HuH-7 (cell line): ENCODE measurements at places on chromosomes 11 and 22.

GRCh38 chr11:15972838-15973237, 383.5 kb downstream of the SOX6 start:
- no peak for DNase-seq

GRCh38 chr11:26974069-26974783, 19.7 kb upstream of the FIBIN start:
- no peak for DNase-seq

DNA sequence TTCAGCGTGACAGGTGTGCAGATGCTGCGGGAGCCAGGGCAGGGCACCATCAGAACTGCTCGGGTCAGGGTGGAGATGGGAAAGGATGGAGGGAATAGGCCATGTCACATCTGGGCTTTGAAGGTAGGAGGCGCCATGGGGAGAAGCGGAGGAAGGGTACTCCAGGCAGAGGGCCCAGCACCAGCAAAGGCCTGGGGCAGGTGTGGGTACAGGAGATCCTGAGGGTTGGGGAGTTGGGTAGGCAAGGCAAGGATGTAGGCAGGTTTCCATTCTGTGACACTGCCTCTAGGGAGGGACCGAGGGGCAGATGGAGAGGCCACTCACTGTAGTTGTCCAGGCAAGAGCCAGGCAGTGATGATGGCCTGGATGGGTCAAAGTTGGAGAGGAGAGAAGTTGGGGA, 8.5 kb downstream of the EMID1 start:
- no peak for DNase-seq

- DNase-seq, result no peak
Measured at GRCh38 chr11:132062541-132062940, 692.1 kb downstream of the NTM start.

DNA sequence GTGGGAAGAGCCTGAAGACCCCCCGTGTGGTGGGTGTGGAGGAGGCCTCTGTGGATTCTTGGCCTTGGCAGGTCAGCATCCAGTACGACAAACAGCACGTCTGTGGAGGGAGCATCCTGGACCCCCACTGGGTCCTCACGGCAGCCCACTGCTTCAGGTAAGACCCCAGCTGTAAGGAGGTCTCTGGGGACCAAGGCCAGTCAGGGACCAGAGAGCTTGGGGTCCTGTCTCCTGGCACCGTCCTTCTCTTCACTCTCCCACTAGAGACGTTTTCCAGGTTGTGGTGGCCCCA, 24.9 kb upstream of the SMIM35 start:
- no peak for DNase-seq

- DNase-seq, result no peak
Measured at GRCh38 chr22:28977060-28977459, 84.6 kb downstream of the C22orf31 start.

DNA sequence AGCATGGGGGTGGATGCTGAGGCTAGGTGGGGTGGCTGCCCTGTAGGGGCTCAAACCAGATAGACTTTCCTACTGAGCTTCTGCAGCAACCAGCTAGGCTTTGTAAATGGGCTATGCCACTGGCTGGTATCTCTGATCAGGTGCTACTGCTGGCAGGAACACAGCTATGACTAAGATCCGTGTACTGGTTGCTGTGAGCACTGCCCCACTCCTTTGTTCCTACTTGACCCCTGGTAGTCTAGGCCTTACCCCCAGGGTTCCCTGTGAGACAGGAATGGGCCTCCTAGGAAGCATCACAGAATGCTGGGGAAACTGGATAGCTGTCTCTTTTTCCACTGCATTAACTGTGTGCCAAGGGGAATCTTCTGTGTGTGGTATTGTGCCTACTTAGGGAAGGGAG, 58.4 kb upstream of the GAB2 start:
- DNase-seq, result no peak

GRCh38 chr22:49994361-49995040, 18.1 kb downstream of the IL17REL start:
- DNase-seq, result no peak

DNA sequence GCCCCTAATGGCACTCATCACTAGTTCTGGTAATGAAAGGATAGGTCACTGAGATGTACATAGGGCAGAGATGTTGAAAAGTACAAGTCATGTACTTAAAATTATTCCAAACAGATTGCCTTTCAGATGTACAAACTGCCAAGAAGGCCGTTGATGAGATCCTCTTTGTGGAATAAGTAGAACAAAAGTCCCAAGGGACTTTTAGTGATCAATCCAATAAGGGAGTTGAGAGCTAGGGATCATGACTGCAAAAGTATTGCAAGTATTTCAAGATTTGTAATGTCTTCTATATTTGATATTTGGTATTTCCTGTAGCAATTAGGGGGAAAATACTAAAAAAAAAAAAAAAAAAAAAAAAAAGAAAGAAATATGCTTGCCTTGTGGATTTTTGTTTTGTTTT, 82.2 kb downstream of the ATG16L2 start:
- DNase-seq, result no peak

- DNase-seq, result no peak
Measured at GRCh38 chr11:125625225-125625629, 264 bp downstream of the CHEK1 start.

- no peak for DNase-seq
Measured at GRCh38 chr22:24350627-24351026, 76.8 kb upstream of the ADORA2A start.

DNA sequence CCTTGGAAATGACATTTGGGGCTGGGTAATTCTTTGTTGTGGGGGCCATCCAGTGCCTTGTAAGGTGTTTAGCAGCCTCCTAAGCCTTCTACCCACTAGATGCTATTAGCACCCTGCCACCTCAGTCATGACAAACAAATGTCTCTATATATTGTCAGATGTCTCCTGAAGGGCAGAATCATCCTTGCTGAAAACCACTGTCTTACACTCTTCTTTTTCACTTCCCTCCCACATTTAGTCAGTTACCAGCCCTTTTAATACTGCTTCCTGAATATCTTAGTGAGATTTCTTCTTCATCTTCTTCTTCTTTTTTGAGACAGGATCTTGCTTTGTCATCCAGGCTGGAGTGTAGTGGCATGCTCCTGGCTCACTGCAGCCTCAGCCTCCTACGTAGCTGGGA, 33.1 kb downstream of the TNRC6B start:
- no peak for DNase-seq

DNA sequence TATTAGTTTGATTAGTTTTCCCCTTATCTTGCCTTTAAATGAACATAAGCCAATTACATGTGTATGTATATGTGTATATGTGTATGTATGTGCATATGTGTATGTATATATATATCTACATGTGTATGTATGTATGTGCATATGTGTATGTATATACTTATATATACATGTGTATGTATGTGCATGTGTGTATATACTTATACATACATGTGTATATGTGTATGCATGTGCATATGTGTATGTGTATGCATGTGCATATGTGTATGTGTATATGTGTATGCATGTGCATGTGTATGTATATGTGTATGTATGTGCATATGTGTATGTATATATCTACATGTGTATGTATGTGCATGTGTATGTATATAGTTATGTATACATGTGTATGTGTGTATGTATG, 65.5 kb upstream of the CCT8L2 start:
- no peak for DNase-seq

DNA sequence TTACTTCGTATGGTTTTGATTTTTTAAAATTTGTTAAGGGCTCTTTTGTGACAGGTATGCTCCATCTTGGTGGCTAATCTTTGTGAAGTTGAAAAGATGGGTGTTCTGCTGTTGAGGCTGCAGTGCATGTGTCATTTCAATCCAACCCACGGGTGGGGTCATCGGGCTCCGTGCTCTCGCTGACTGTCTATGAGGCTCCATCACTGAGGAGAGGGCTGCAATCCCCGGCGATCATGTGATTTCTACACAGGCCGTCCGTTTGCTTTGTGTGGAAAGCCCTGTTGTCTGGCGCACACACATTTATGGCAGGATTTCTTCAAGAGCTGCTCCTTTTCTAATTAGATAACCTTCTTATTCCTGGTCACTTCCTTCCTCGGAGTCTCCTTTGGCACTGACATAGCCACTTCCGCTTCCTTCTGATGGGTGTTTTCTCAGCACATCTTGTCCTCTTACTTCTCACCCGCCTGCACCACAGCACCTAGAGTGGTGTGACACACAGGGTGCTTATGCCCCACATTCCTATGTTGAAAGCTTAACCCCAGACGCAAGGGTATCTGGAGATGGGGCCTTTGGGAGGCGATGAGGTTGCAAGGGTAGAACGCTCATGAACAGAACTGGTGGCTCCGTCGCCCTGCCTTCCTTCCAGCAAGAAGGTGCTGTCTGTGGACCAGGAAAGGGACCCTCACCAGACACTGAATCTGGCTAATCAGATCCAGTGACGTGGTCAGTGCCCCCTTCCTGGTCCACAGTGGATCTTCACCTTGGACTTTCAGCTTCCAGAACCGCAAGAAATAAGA, 9.4 kb downstream of the MOB2 start:
- DNase-seq, result no peak

GRCh38 chr11:69943506-69943905, 124.3 kb upstream of the FGF3 start:
- DNase-seq, result no peak

- no peak for DNase-seq
Measured at GRCh38 chr22:20455709-20456063, 18.1 kb upstream of the SCARF2 start.

DNA sequence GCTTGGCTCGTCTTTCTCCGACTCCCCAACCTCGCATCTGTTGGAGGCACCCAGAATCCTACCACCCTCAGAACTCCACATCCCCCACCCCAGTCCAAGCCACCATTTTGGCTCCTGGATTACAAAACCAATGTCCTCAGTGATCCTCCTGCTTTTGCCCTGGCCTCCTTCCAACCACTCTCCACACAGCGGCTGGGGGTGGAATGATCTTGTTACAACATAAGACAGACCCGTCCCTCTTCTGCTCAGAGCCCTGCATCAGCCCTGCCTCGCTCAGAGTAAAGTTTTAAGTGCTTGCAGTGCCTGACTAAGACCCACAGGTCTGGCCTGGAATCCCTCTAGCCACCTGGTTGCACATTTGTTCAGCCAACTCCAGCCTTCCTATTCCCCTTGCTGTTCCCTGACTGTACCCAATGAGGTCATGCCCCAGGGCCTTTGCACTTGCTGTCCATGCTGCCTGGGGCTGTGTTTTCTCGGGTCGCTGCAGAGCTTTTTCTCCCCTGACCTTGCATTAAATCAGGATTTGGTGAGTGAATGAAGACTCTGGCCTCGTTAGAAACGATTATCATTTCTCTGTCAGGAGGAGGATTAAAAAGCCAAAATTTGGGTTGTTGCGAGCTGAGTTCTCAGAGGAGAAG, 67.3 kb downstream of the IGF2 start:
- DNase-seq, result no peak

DNA sequence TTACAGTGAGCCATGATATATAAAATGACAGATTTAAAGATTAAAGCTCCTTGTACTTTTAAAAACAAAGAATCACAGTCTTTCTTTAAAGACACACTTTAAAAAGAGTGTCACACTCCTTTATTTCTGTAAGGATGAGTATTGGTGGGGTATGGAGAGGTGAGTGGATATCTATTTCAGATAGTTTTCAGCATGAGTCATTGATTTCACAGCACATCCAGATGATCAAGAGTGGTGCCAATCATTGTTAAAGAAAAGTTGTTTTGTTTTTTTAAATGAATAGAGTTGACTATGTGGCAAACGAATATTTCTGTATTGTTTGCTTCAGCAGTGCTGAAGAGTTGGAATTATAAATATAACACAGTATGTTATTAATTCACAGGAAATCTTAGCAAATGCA, 52.5 kb downstream of the FAR1 start:
- no peak for DNase-seq

GRCh38 chr11:1702506-1702905, 5.5 kb downstream of the KRTAP5-6 start:
- DNase-seq, result no peak

DNA sequence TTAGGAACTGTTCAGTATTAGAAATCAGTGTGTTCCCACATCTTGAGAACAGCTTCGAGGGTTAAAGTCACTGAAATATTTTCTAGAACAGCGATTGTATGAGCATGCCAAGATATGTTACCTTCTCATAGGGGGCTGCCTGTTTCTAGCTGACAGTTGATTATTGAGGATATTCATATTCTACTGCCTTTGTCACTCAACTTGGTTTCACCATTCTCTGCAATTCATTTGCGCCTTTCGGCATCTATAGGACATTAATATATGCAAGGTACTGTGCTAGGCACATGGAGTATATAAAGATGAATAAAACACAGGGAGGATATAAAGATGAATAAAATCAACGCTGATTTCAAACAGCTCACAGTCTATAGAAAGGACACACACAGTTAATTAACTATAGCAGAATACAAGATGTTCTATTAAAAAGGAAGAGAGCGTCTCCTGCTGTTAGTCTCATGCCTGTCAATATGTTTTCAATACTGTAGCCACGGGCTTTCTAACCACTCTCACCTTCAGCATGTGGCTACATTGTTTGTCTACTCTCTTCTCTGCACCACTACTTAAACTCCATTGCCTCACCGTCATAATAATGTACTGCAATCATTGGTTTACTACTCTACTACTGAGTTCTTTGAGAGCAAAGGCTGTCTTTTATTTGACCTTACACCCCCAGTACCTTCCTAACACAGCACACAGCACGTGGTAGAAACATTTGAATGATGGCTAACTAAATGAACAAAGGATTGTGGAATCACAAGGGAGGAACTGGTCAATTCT, 81.9 kb downstream of the RAB30 start:
- peak; percentile 15 for DNase-seq

GRCh38 chr22:19849835-19850762, 4.6 kb downstream of the GNB1L start:
- DNase-seq, result no peak

GRCh38 chr11:68977781-68978625, 2.8 kb downstream of the MRGPRD start:
- DNase-seq, result no peak

DNA sequence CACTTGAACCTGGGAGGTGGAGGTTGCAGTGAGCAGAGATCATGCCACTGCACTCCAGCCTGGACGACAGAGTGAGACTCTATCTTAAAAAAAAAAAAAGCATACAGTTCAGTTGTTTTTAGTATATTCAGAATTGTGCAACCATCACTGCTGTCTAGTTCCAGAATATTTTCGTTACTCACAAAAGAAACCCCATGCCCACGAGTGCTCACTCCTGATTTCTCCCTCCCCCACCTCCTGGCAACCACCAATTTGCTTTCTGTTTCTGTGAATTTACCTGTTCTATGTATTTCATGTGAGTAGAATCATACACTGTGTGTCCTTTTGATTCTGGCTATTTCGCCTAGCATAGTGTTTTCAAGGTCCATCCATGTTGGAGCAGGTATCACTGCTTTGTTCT, 24.8 kb downstream of the PTPRJ start:
- no peak for DNase-seq

DNA sequence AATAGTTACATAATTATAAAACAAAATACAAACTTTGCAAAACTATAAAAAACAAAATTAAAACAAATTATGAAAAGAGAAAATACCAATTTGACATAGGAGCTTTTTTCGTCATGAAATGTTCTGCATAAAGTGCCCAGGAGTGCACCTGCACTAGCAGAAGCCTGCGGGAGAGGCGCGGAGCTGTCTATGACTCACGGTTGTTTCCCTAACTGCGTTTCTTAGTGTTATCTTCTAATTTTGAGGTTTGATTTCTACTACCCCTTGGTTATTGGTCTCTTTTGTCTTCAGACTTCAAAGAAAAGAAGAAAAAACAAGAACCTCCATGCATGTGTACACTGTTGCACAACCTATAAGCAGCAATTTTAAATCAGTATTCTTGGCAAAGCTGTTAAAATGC, 740.9 kb upstream of the LRRC4C start:
- DNase-seq, result no peak

- DNase-seq, result no peak
Measured at GRCh38 chr11:72609045-72609444, 65.2 kb downstream of the PDE2A start.

- DNase-seq, result no peak
Measured at GRCh38 chr11:60100516-60100915, 12.1 kb downstream of the MS4A2 start.
